ENCODE measurements at places on chromosomes 5 and 9.
A peak's percentile ranks its signal among the peaks of the same experiment; 100 is the strongest.

GRCh38 chr9:76379494-76379893, 14.7 kb downstream of the RFK start:
- no peak for DNase-seq

DNA sequence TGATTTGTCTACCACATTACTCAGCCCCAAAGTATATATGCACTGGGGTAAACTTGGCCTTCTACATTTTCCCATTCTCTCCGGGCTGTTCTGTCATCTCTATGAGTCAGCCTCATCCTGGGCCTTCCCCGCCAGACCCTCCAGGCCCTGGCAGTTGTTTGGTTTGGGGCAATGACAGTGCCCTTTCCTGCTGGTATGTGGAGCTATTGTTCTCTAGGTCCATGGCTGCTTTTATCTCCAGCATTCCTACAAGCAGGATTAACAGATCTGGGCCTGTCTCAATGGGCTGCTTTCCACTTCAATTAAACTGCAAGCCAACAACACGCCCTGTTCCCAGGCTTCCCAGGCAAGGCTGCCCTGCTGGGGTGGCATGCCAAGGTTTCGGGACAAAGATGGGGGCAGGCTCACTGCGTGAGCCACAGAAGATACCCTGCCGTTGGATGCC, 136.4 kb downstream of the SLIT3 start:
- peak; percentile 52 for DNase-seq

- no peak for DNase-seq
Observed at GRCh38 chr9:125190361-125190801, 778 bp upstream of the PPP6C start.

DNA sequence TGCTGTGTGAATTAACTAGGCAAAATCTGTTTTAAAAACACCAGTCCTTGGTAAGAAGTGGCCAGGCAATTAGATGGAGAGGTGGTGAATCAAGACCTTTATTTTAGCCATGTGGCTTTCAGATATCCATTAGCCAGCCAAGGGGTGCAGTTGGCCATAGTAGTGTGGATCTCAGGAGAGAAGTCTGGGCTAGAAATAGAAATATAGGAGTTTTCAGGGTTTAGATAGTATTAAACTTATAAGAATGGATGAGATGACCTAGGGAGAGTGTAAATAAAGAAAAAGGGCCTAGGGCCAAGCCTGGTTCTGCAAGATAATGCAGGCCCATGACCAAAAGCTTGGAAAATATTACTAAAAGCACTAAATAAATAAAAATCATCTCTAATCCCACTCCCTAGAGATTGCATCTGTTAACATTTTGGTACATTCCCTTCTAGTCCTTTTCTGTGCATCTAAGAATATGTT, 40.3 kb upstream of the KIF2A start:
- no peak for DNase-seq

GRCh38 chr9:32424616-32425015, 40.2 kb downstream of the ACO1 start:
- DNase-seq, result no peak

GRCh38 chr9:109206670-109207069, 39.6 kb upstream of the FRRS1L start:
- DNase-seq, result no peak

GRCh38 chr9:132383462-132383883, 23.2 kb downstream of the TTF1 start:
- no peak for DNase-seq

GRCh38 chr5:157116483-157116954, 7.7 kb upstream of the HAVCR2 start:
- no peak for DNase-seq

GRCh38 chr5:180138214-180138975, 66.8 kb upstream of the RNF130 start:
- no peak for DNase-seq

- DNase-seq, result no peak
Observed at GRCh38 chr5:31362529-31362900, 169.0 kb downstream of the CDH6 start.

GRCh38 chr5:137989419-137989818, 43.5 kb downstream of the FAM13B start:
- DNase-seq, result no peak

GRCh38 chr9:83106263-83106662, 43.3 kb upstream of the RASEF start:
- DNase-seq, result no peak

DNA sequence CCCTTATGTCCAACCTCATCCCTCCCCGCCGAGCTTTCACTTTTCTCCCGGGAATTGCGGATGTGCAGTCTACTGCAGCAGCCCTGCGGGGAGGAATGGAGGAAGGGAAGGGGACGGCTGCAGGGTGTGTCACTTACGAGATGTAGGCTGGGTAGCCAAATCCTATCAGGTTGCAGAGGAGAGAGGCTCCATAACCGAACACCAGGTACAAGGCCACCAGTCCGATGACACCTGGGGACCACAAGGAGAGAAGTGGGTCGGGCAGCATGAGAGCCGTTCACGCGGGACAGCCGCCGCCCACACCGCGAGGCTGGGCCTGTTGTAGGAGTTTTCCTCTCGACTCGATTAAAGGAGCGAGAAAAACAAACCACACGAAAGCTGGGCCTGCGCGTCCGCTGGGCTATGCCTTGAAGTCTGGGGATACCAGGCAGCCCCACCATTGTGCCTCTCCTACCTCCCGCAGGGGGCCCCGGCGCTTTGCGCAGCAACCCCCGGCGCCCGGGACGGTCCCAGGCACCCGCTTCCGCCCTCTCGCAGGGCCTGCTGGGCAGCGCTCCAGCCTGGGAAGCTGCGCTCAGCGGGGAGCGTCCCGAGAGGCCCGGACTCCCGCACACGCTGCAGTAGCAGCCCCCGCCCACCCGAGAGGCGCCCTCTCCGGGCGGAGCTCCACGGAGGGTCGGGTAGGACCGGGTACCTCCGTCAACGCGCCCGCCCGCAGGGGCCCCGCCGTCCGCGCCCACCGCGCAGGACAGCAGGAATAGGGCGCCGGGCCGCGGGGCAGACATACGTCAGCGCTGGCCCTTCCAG, 798 bp downstream of the REEP5 start:
- DNase-seq, result no peak

GRCh38 chr9:129194221-129194620, 16.2 kb upstream of the IER5L start:
- DNase-seq, result no peak

GRCh38 chr5:175242207-175242606, 201.8 kb downstream of the DRD1 start:
- no peak for DNase-seq

DNA sequence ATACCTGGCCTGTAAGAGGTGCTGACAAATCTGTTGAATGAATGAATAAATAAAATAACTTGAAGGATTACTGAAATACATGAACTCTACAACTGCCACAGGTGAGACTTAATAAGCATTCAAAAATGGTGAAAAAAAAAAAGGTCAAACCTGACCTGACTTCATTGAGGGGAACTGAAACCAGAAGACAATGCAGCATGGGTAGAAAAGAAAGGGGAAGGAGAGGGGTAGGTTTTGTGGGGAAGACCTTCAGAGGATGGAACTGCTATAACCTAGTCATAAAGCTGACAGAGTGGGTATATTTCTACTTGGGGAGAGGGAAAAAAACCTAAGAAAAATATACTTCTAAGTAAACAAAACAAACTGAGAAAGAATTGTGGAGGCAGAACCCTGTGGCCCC, 56.6 kb downstream of the RASEF start:
- DNase-seq, result no peak

GRCh38 chr5:154371687-154372086, 74.1 kb upstream of the SAP30L start:
- DNase-seq, result peak; percentile 87

DNA sequence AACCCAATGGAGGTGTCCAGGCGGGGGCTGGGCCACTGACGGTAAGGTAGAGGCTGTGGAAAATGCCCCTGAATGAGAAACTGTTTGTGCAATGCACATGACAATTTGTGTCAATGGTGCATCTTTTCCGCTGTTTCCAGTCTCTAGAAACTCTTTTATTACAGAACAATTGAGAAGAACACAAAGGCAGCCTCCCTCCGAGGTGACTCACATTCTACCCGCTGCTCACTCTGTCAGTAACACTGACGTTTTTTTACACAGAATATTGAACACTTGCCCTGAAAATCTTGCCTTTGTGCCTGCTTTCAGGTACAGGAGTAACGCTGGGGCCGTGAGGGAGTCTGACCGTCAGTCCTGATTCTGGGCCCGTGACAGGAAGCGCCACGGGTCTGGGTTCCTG, 11.7 kb upstream of the TENT4A start:
- no peak for DNase-seq

- DNase-seq, result no peak
Observed at GRCh38 chr5:172213126-172213525, 19.2 kb downstream of the EFCAB9 start.

- DNase-seq, result no peak
Observed at GRCh38 chr9:34630402-34631154, 1.7 kb upstream of the ARID3C start.
